Uterine smooth muscle cell (primary cell): ENCODE measurements at places on chromosomes 12 and 14. TPM values are rescaled to one million over a fixed set of nuclear protein-coding genes. Genes with fewer than 3 reads are reported as not detected.

Gene BHLHE41
- 6.4 and 11.4 TPM in 2 replicates for total RNA-seq

Gene RDH16
- 0.22 and 0.25 TPM in 2 replicates for total RNA-seq

Gene ART4
- not detected in 2 replicates for total RNA-seq

Gene ENDOU
- under 0.01 and 0.11 TPM in 2 replicates for total RNA-seq

Gene PRH1
- total RNA-seq: 21.8 and 27.1 TPM in 2 replicates
